ENCODE measurements at places on chromosomes 1 and 21.
A peak's percentile ranks its signal among the peaks of the same experiment; 100 is the strongest.

GRCh38 chr1:80365359-80366021 is 1359.0 kb upstream of the ADGRL4 start:
- DNase-seq = no peak

- no peak for DNase-seq
These were observed 84.9 kb downstream of the PTPN14 start for GRCh38 chr1:214466403-214467077.

DNA sequence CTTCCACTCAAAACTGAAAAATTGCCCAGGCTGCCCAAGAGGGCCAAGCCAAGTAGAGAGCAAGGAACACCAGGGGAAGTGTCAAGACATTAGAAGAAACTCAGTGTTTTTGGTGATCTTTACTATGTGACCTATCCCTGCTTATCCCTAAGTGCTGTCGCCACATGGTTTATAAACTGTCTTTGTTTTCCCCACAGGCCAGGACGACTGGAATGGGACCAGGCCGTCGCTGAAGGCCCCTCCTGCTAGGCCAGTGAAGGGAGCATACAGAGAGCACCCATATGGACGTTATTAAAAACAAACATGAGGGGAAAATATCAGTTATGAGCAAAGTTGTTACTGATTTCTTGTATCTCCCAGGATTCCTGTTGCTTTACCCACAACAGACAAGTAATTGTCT is 28.7 kb downstream of the KHDRBS1 start:
- DNase-seq = no peak

GRCh38 chr21:42002421-42002958 is 7.7 kb downstream of the ZBTB21 start:
- peak; percentile 89 for DNase-seq

DNA sequence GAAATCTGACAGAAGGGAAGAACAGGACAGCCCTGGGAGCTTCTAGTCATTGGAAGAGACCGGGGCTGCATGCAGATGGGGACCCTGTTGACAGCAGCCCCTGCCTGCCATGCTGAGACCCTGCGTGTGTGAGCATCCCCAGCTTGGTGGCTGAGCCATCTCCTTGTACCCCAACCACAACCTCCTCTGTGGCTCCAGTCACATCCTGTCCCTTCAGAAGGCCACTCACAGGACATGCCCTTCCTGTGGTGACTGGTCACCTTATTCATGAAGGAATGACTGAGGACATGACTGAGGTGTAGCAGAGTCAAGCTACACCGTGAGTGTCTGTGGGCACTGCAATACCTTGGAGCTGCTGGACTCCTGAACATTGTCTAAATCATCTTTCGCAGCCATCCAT is 141.8 kb upstream of the ERRFI1 start:
- no peak for DNase-seq

GRCh38 chr1:189929501-189930099 is 548.1 kb downstream of the BRINP3 start:
- no peak for DNase-seq

GRCh38 chr1:109978761-109979488 is 5.6 kb upstream of the AHCYL1 start:
- DNase-seq = no peak

GRCh38 chr1:183205196-183205781 is 19.2 kb downstream of the LAMC2 start:
- peak; percentile 69 for DNase-seq

DNA sequence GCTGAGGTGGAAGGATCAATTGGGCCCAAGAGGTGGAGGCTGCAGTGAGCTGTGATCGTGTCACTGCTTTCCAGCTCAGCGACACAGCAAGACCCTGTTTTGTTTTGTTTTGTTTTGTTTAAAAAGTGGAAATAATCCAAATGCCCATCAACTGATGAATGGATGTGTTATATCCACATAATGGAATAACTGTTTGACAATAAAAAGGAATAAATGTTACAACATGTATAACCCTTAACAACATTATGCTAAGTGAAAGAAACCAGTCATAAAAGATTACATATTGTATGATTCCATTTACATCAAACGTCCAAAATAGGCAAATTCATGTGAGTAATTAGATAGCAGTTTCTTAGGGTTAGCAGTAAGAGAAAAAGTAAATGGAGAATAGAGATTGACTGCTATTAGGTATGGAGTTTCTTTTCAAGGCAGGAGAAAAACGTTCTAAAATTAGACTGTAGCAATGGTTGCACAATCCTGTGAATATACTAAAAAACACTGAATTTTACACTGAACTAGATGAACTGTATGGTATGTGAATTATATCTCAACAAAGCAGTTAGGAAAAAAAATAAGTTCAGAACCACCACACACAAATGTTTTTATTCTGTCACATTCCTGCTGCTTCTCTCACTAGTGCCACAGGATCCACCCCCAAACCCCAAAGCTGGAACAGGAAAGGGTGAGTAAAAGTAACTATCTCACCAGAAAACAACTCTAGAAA is 15.7 kb downstream of the FOXJ3 start:
- DNase-seq = peak; percentile 80

DNA sequence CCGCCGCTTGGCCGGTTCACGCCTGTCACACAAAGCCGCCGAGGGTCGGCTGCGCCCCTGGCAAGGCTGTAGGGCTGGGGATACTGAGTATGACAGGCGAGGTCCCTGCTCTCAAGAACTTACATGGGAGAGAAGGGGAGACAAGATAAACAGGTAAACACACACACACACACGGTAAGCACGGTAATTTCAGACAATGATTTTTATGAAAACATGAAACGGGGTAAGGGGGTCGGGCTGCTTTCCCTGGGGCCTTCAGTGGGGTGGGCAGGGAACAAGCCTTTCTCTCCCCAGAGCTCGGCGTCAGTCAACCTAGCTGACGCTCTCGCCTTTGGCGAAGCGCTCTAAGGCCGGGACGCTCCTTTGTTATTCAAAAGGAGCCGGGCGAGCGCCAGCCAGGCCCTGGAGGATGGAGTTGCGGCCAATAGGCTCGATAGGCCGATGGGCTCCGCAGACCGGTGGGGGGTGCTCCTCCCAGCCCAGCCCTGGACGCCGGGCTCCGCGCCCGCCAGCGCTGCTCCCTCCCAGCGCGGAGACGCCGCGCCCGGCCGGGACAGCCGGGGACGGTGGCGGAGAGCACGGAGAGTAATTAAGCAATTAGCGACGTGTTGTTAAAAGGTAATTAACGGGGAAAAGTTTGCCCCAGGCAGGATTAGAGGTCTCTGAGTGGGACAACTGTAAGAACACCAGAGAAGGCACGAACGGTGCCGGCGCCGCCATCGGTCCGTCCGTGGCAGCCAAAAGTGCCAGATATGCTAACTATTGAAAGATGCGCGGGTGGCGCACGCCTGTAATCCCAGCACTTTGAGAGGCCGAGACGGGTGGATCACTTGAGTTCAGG is 950 bp upstream of the INKA2 start:
- peak; percentile 66 for DNase-seq

DNA sequence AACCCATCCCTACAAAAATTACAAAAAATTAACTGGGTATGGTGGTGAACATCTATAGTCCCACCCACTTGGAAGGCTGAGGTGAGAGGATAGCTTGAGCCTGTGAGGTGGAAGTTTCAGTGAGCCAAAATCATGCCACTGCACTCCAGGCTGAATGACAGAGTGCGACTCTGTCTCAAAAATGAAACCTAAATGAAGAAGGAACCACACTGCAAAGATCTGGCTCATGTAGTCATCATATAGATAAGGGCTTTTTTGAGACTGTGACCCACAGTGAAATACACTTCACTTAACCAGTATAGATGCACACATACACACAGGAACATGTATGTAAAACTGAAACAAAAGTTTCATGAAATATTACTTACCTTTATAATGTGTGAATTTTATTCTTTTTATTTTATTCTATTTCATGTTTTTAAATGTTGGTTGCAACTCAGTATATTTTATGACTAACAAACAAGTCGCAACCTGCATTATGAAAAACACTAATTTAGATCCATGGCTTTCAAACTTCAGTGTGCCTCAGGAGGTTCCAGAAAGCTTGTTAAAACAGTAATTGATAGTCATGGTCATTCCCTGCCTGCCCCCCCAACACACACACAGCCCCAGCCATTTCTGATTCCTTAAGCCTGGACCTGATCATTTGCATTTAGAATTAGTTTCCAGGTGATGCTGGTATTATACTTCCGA is 189.5 kb downstream of the PATJ start:
- DNase-seq = no peak

GRCh38 chr1:217540321-217540720 is 90.6 kb downstream of the GPATCH2 start:
- DNase-seq = no peak

- DNase-seq = no peak
These were observed 10.7 kb downstream of the HAPLN2 start for GRCh38 chr1:156629823-156630449.

DNA sequence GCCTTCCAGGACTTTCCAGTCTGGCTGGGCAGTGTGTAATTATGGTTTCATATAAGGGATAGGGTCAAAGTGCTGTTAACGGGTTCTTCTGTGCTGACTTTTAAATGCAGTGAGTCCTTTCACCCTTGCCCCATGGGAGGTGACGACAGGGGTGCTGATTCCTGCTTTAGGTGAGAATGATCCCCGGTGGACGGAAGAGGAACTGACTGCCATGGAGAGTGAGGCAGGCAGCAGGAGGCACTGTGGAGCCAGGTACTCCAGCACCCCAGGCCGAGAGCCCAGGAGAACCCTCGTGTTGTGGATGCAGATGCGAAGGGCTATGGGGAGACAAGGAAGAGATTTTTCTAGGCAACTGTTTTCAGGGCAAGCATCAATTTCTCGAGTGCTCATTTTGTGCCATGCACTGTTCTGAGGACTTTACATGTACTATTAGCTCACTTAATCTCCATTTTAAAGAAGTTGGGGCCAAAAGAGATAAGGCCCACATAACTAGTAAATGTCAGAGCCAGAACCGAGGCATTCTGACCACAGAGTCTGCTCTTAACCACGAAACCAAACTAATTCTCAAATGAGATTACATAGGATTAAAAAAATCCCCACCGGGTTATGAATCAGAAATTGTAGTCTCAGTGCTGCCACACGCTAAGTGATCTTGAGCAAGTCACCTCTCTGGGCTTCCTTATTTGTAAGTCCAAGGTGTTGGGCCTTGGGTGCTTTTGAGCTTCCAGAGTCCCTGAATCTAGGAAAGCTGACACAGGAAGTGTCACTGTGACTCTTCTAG is 28.2 kb downstream of the STPG1 start:
- peak; percentile 60 for DNase-seq

DNA sequence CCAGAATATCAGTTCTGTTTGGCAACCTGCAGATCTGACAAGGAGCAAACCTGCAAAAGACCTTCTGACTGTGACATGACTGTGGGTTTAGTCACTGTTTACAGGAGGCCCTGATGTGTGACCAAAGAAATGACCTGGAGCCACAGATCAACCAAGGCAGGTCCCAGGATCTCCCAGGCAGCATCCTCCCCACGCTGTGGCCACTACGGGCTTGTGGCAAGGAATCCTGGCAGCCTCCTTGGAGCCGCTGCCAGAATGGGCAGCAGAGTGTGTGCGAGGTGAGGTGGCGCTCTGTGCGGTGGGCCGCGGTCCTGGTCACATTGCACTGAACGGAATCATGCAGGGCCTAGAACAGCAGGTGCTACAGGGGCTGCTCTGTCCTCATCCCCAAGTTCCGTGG is 15.9 kb downstream of the MCM3AP start:
- DNase-seq = no peak

DNA sequence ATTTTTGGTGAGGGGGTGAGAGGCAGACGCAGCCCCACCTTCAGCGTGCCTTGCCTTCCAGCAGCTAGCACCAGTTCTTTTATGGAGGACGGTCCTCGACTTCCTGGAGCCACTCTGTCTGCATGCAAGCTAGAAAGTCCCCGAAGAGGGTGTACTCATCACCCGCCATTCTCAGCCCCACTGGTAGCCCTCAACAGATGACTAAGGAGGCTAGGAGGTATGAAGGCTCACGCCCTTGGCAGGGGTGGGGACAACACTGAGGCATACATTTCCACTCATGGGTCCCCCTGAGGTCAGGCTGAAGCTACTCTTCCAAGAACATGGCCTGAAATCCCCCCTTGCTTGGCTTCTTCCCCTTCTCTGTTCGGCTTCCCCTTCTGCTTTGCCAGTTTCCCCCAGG is 8.9 kb upstream of the PTPRF start:
- DNase-seq = no peak

GRCh38 chr1:170168265-170168664 is 22.5 kb downstream of the NTMT2 start:
- peak; percentile 64 for DNase-seq

- no peak for DNase-seq
These were observed 1.3 kb downstream of the KRTAP12-4 start for GRCh38 chr21:44653123-44653522.

GRCh38 chr1:7108251-7108650 is 323.0 kb downstream of the CAMTA1 start:
- DNase-seq = no peak

- peak; percentile 71 for DNase-seq
These were observed 338.7 kb downstream of the VAV3 start for GRCh38 chr1:107626073-107626796.

- peak; percentile 51 for DNase-seq
These were observed 16.9 kb downstream of the ATG4C start for GRCh38 chr1:62800825-62801306.

GRCh38 chr1:186183219-186183618 is 191.8 kb downstream of the TPR start:
- DNase-seq = peak; percentile 75

- DNase-seq = peak; percentile 70
These were observed 373.0 kb upstream of the ADAMTS5 start for GRCh38 chr21:27339902-27340301.

GRCh38 chr1:180482425-180483275 is 19.7 kb downstream of the ACBD6 start:
- peak; percentile 47 for DNase-seq

All from fibroblast of skin of right quadriceps (primary cell).